Uterine smooth muscle cell (primary cell): ENCODE measurements at places on chromosomes 3 and 15. TPM values are rescaled to one million over a fixed set of nuclear protein-coding genes. Genes with fewer than 3 reads are reported as not detected.

The ADAMTS9 gene
- 1.1 and 2.1 TPM in 2 replicates for total RNA-seq

The SPTSSB gene
- total RNA-seq = under 0.01 and 20.3 TPM in 2 replicates

The MASP1 gene
- total RNA-seq = 56.8 and 123 TPM in 2 replicates

The RBP2 gene
- not detected in 2 replicates for total RNA-seq

The NUP210 gene
- 0.77 and 1.9 TPM in 2 replicates for total RNA-seq

The SERF2 gene
- 256 and 546 TPM in 2 replicates for total RNA-seq

The TUSC7 gene
- not detected in 2 replicates for total RNA-seq

The ULK4 gene
- total RNA-seq = 10.6 and 17.8 TPM in 2 replicates

The CLRN1 gene
- not detected in 2 replicates for total RNA-seq

The VIPR1 gene
- not detected in 2 replicates for total RNA-seq

The CAND2 gene
- total RNA-seq = 6.4 and 6.6 TPM in 2 replicates

The NEK11 gene
- total RNA-seq = 4.5 and 8.6 TPM in 2 replicates
